RWPE1 (cell line): ENCODE measurements at places on chromosomes 11 and 22.

- no peak for DNase-seq
Observed at GRCh38 chr22:42623756-42624441, 9.2 kb upstream of the POLDIP3 start.

DNA sequence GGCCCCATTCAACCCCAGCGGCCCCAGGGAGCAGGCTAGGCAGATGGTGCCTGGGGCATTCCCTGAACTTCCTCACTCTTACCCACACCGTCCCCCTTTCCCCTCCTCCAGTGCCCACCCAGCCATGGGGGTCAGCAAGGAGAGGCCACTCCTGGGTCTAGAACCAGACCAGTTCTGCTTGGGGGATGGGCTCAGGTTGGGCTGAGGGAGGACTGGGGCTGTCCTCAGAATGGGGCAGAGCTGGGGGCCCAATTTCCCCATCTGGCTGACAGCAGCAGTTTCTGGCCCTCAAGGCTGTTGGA, 12.4 kb downstream of the SCYL1 start:
- DNase-seq = no peak

DNA sequence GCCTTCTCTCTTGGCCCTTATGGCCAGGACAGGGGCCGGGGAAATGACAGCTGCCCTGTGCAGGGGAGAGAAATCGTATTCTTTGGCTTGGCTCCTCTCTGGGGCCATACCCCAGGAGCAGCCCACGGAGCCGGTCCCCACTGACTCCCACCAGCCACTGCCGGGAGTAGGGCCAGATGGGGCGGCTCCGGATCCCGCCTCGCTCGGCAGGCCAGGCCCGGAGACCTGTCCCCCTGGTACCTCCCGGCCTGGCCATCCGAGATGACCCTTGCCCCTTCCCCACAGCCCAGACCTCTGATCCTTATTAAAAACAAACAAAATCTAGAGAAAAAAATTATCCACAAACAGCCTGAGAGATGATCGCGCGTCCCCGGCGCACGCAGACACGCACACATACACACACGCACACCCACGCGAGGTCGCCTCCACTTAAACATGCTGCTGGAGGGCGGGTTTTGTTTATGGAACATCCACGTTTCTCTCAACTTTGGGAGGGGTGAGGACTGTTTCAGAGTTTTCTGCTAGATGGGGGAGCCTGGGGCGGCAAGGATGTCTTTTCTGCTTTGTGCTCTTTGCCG, 59.1 kb downstream of the IGLL1 start:
- DNase-seq = no peak

GRCh38 chr22:43008921-43009320, 6.0 kb downstream of the PACSIN2 start:
- no peak for DNase-seq

DNA sequence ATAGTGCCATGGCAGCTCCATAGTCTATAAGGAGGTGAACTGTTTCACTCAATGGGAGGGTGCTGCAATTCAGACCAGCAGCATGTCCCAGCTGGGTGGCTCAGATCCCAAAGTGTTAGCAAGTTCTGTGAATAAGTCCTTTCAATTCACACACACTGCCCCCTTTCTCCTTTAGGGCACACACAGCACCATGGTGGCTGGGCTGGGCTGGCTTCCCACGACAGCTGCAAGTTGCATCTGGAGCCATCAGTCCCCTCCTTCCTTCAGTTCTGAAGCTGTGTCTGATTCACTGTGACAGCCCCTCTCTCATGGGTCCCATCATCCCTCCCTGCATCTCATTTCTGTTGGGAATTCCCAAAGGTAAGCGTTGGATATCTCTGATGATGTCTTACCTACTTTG, 324.1 kb upstream of the NCAM1 start:
- no peak for DNase-seq

GRCh38 chr11:134045799-134046635, 22.9 kb upstream of the JAM3 start:
- no peak for DNase-seq

DNA sequence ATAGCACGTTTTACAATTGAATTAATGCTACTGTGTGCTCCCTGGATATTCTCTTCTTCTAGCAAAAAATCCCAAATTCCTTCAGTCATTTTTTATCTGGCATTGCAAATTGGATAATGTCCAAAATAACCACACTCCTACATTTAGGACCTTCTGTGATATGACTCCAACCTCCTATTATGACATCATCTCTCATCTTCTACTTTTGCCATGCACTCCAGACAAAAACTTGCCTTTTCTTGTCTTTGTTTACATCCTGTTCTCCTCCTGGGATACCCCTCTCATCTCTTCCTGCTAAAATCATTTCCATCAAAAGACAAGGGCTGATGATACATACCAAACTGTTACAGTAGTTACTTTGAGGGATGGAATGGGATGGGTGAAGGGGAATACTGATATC, 20.6 kb upstream of the TMEM218 start:
- DNase-seq = no peak

DNA sequence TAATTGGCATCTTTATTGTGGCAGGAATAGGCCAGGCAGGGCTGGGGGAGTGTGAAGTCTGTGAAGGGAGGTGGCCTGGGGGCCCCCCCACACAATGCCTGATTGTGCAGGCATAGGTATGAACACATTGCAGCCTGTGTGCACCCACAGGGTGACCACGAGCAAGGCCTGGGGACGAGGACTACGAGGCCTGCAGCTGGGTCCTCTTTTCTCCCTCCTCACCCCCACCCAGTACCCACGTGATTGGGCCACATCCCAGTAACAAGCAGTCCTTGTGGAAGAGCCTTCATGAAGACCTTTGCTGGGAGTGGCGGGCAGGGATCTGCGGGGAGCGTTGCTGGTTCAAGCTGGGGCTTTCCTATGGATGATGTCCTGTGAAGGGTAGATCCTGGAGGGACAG, 29.3 kb downstream of the ZBTB16 start:
- DNase-seq = no peak

DNA sequence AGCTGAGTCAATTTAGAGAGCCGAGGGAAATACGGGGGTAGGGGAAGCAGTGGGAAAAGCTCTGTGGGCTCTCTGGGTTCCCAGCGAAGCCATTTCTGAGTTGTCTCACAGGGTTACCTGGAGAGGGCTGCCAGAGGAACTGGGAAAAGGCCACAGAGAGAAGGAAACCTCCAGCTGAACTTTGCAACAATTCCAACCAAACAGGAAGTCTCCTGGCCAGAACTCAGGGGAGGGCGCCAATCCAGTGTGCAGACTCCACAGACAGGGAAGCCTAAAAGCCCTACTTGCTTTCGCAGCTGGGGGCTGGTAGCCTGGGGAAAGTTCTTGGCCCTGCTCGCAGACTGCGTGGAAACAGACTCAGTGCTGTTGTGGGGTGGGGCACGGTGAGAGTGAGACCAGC, 23.1 kb upstream of the GNAZ start:
- DNase-seq = no peak

- peak; percentile 41 for DNase-seq
Observed at GRCh38 chr22:49934891-49935557, 16.6 kb downstream of the CRELD2 start.

DNA sequence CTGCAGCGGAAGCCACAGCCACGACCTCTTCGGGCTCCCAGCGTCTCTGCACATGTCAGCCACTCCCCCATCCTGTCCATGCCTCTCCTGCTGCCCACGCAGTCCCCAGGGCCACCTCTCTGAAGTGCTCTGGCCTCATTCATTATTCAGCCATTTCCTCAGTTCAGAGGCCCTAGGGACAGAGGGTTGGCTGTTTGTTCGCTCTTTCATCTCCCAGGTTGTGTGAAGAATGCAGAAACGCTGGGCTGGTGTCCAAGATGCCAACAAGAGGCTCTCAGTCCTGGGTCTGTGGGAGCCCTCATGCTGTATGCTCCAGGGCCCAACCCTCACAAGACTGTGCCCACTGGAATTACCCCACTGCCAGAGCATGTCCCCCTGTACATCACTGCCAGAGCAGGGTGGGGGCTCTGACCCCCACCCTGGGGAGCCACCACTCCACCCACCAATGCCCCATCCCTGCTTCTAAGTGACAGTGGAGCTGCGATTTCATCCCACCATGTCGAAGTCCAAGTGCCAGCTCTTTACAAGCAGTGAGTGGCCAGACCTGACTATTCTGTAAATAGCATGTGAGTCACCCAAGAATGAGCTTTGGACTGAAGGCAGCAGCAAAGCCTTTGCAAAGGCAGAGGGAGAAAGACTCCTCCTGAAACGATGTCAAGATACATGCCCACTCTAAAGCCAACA, 209.6 kb downstream of the BUD13 start:
- no peak for DNase-seq
